B cell (primary cell): ENCODE measurements at places on chromosomes 11 and 22.
A peak's percentile ranks its signal among the peaks of the same experiment; 100 is the strongest.

DNA sequence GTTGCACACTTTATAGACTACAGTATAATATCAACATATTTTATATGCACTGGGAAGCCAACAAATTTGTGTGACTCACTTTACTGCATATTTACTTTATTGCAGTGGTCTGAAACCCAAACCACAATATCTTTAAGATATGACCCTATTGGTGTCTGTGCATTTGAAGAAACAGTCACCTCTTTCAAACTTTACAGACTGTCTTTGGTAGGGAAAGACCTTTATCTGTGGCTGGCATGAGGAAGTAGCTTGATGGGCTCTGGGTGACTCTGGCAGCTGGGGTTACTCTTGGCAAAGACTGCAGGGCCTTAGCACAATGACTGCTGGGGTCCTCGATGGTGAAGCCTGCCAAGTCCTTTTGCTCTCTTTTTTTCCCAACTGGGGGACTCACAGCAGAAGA, 21.3 kb upstream of the ABTB2 start:
- DNase-seq: no peak

- no peak for DNase-seq
These were observed 359.2 kb downstream of the BUD13 start for GRCh38 chr11:116413301-116414242.

- no peak for DNase-seq
These were observed 19.7 kb upstream of the MUC5AC start for GRCh38 chr11:1138097-1138496.

DNA sequence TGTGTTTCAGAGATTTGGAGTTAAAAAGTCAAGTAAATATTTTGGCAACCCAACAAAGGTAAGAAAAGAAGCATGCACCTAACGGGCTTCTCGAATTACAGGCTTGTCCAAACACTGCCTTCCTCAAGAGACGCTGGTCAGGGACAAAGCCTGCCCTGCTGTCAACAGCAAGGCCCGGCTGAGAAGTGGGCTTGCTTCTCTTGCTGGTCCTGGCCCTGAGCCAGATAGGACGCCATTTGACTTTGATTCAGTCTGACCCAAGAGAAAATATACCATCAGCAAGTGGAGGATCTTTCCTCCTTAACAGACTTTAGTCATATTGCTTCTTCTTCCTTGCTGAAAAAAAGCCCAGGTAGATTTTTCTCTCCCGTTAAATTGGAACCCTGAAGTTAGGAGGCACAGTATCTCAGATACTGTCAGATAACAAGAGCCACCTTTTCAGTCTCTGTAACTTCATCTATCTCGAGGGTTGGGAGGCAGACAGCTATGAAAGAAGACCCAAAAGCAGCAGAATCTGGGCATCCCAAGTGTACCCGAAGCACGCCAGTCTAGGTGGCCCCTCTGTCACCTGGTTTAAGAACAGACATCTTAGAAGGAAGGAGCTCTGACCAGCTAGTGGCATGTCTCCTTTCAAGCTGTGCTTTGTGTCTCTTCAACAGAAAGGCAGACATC, 57.5 kb downstream of the C22orf31 start:
- DNase-seq: no peak

GRCh38 chr11:96324912-96325311, 18.1 kb downstream of the MAML2 start:
- no peak for DNase-seq

- DNase-seq: no peak
These were observed 76.4 kb downstream of the YAP1 start for GRCh38 chr11:102186551-102187191.

DNA sequence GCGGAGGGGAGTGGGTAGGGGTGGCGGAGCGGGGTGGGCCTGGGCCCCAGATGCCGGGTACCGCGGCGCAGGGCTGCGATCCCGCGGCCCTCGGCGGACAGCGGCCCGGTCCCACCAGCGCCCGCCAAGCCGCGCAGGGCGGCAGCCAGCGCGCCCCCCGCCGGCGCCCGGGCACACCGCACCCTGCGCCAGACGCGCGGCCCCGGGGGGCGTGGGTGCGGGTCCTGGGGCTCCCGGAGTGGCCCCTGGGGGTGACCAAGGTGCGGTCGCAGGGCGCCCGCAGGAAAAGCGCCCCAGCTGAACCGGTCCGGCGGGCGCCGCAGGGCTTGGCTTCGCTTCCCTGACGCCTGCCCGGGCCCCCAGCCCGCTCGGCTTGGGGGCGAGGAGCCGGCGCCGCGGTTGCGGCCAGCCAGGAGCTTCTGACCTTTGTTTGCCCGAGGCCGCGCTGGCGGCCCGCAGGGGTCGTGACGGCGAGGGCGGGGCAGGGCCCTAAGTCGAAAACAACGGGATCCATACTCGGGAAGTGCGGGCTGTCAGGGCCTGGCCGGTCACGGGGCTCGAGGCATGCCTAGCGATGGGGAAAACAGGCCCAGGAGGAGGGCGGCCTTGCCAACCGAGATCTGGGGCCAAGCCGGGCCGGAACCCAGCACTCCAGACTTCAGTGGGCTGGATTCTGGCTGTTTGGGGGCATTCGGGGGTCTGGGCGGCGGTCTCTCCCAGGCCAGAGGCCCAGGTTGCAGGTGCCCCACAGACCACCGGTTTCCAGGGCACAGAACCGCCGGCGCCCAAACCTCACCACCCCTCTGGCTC, 581 bp upstream of the AP5B1 start:
- no peak for DNase-seq

GRCh38 chr11:116485425-116485824, 287.4 kb downstream of the BUD13 start:
- no peak for DNase-seq

DNA sequence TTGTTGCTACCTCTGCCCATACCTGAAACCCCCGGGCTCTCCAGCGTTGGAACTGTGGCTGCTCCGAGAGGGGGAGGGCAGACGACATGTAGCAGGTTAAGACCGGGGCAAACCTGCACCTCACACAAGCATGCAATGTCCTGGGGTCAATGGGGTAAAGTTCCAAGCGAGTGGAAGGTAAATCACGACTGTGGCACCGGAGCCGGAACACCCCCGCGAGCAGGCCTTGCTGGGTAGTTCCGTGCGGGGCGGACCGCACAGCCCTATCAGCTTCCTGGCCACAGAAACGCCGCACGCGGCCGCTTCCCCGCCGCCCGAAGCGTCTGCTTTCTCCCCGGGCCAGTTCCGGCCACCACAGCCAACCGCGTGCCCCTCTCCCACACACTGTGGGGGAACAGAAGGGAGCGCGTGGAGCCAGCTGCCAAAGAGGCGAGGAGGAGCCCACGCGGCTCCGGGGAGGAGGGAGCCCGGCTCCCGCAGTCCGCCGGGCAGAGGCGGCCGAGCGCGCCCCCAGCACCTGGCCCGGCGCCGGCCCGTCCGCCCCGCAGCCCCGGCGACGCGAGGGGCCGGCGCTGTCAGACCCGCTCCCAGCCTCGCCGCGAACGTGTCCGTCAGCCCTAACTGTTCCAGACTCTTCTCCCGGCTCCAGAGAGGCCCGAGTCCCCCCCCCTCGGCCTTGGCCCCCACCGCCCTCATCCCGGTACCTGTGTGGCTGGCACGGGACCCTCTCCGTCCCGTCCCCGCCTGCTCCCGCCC, 1.6 kb downstream of the SPTBN2 start:
- peak; percentile 61 for DNase-seq

DNA sequence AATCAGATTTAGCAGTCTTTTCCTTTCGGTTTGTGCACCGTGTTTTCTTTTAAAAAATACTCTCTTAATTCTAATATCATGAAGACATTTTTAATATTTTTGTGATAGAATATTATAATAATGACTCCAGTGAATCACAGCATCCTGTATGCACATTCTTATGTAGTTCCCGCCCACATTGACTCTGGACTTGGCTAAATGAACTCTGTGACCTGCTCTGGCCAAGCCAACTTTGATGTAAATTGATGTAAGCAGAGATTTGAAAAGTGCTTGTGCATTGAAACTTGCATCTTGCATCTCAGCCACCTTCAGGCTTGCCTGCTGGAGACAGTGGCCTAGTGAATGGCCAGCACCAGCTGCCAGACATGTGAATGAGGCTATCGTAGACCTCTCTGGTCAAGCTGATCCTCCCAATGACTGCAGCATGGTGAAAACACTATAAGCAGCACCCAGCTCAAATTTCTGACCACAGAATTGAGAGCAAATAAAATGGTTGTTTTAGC, 29.2 kb upstream of the PGM2L1 start:
- no peak for DNase-seq

DNA sequence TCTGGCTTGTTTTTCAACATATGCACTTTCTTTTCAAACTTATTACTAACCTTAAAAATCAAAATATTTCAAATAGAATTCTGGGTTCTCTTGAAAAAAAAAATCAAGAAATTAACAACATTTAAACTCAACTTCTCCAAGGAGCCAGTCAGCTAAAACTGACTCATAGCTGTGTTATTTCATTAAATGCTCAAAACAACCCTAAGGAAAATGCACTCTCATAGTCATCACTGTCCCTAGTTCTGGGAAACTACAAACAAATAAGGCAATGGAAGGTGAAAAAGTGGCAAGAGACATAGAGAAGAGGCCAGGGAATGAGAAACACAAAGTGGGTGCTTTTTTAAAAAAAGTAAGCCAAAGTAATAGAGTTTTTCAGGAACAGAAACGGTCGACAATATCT, 4.1 kb upstream of the ARHGAP20 start:
- no peak for DNase-seq

DNA sequence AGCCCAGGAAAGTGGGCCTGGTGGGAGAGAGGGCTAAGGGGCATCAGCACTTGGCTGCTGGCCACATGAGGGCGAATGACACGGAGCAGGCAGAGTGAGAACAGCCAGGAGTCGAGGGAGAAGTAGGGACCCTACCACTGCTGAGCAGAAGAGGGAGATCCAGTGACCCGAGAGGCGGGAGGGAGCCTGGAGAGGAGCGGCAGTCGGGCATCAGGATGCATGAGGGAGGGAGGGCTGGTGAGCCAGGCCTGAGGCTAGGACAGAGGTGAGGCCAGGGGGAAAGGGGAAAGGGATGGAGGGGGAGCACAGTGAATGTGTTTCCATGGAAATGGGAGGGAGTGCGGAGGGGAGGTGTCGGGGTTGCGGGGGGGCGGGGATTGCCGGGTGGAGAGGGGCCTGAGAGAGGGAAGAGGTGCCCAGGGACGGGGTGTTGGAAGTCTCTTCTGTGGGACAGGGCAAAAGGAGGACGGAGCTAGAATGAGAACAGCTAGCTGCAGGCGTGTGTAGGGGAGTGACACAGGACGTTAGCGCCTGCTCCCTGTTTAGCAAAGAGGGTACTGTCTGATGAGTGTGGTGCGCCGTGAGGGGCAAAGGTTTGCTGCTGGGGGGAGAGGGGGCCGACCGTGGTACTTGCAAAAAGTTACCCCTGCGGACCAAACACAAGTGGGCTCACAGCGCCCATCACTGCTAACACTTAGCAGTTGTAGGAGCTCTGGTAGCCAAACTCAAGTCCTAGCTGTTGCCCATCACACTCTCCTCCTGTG, 37.1 kb upstream of the WNT11 start:
- no peak for DNase-seq

DNA sequence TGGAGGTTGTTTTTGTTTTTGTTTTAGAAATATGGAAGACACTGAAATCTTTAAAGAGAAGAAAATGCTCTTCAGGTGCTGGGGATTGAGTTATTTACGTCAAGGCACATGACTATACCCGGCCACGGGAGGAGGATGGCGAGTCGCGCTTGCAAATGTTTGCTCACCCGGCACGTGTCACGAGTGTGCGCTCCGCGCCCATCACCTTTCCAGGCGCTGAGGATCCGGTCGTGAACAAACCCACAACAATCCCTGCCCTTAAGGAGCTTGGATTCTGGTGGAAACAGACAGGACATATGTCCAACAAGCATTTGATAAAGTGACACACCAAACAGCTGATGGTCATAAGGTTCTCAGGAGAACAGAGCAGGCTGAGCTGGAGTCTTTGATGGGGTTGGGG, 715.5 kb downstream of the BRD1 start:
- no peak for DNase-seq

- no peak for DNase-seq
These were observed 97.4 kb upstream of the THY1 start for GRCh38 chr11:119520400-119520799.

DNA sequence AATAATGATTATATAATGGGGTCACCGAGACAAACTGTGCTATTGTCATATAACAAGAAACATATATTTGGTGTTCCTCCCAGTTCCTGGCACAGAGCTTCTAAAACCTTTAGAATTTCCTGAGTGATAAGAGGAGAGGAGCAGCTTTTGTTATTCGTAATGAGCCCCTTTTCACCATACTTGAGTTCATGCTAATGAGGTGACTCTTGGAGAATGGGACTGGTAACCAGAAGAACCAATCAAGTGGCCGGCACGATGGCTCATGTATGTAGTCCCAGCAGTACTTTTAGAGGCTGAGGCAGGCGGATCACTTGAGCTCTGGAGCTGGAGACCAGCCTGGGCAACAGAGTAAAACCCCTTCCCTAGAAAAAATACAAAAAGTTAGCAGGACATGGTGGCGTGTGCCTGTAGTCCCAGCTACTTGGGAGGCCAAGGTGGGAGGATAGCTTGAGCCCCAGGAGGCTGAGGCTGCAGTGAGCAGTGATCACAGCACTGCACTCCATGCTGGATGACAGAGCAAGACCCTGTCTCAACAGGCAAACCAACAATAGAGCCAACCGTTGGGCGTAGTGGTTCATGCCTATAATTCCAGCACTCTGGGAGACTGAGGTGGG, 62.7 kb upstream of the FTH1 start:
- DNase-seq: no peak

GRCh38 chr11:93689240-93689639, 27.8 kb downstream of the CEP295 start:
- peak; percentile 6 for DNase-seq

- DNase-seq: no peak
These were observed 33.2 kb upstream of the CCDC90B start for GRCh38 chr11:83319346-83319745.

- DNase-seq: no peak
These were observed 37.5 kb downstream of the UVRAG start for GRCh38 chr11:75852406-75853017.

DNA sequence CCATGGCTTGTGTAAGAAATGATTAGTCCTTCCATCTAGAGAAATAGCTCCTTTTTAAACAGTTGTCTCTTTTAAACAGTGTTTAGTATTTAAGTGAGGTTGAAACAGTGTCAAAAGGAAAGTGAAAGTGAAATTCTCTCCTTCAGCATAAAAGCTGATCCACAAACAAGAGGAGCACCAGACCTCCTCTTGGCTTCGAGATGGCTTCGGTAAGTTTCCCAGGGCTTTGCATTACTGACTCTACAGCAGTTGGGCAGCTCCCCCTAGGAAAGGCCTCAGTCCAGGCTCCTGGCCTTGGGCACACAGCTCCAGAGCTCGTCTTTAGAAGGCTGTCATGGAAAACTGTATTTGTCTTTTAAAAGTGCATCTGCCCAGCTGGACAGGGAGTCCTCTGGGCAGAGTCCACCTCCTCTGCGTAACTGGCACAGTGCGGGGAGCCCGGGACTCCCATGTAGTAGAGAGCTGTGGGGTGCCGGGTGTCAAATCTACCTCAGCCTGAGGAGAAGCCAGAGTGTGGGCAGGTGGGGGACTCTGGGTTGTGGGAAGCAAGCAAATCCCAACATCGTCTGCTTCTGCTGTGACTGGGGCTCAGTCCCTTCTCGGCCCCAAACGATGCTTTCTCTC, at the start of gene PLAAT4:
Gene PLAAT4, plus strand, starts transcription at position 140 of the 624 bp plus-strand sequence. Its CDS starts 61 bp downstream, at position 201.
- DNase-seq: peak; percentile 63

- no peak for DNase-seq
These were observed 2.5 kb downstream of the KRTAP5-4 start for GRCh38 chr11:1619449-1619848.

GRCh38 chr11:94034207-94034606, 13.1 kb downstream of the HEPHL1 start:
- DNase-seq: no peak

GRCh38 chr22:38777087-38777671, 16.8 kb downstream of the DNAL4 start:
- no peak for DNase-seq
